ENCODE measurements at places on chromosomes 5 and 9.

DNA sequence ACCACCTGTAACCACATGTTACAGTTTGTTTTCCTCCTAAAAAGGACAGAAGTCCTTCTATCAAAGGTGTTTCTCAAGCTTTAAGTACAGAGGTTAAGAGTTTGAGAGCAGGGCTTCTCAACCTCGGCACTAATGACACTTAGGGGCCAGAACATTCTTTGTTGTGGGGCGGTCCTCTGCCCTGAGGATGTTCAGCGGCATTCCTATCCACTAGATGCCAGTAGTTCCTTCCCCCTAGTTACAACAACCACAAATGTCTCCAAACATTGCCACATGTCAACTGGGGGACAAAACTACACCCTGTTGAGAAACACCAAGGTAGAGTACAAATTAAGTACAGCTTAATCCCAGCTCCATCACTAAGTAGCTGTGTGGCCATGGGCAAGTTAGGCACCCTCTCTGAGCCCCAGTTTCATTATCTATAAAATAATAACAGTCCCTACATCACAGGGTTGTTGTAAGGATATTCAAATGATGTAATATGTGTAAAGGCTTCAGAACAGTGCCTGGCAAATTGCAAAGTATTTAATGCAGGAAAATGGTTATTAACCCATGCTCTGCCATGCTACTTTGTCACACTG is 44.6 kb downstream of the PIP5K1B start:
- no peak for DNase-seq

DNA sequence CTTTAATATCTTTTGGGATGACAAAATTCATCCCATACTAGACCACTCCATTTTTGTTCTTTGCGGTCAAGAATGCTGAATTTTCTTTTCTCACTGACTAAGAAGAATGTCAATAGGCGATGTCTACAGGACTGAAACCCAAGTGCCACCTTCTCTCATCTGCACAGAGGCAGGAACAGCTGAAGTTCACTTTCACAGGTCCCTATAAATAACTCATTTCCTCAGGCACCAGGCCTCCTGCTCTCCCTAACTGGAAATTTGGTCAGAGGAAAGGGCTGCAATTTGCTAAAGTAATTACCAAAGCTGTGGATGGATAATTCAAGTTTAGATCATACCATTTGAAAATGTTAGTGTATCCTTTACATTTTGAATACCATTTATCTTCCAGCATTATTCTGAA is 142.9 kb downstream of the DIRAS2 start:
- no peak for DNase-seq

- DNase-seq: no peak
Observed at GRCh38 chr5:150525163-150525562, 17.2 kb downstream of the NDST1 start.

- DNase-seq: no peak
Observed at GRCh38 chr9:123742009-123742767, 187.7 kb downstream of the DENND1A start.

DNA sequence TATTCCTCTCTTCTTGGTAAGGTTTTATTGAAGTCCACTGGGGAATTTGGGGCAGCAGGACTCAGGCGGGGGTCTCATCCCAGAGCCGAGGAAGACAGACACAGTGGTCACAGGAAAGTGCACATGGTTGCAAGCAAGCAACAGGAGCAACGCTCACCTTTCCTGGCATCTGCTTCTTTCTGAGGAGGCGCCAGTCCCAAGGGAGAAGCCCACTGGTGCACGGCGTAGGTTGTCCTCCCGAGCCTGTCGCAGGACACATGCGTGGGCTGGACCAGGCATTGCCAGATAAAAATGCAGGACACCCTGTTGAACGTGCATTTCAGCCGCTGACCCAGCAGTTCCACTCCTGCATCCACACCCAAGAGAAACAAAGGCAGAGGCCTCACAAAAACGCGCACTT is 72.4 kb upstream of the OLFM1 start:
- DNase-seq: no peak

- no peak for DNase-seq
Observed at GRCh38 chr5:168136340-168136739, 155.1 kb upstream of the WWC1 start.

- DNase-seq: no peak
Observed at GRCh38 chr9:111348821-111349271, 18.8 kb upstream of the OR2K2 start.

Measured in activated naive CD8-positive, alpha-beta T cell treated with anti-CD3 and anti-CD28 coated beads, Interleukin-2, amount 50 U/mL, for 16 hours (primary cell).